ENCODE measurements at places on chromosomes 6 and 20. TPM values are rescaled to one million over a fixed set of nuclear protein-coding genes. Genes with fewer than 3 reads are reported as not detected.

The ZNF512B gene
- total RNA-seq, result 10.9 TPM

The DCDC2 gene
- total RNA-seq, result not detected

The BPIFB4 gene
- not detected for total RNA-seq

DNA sequence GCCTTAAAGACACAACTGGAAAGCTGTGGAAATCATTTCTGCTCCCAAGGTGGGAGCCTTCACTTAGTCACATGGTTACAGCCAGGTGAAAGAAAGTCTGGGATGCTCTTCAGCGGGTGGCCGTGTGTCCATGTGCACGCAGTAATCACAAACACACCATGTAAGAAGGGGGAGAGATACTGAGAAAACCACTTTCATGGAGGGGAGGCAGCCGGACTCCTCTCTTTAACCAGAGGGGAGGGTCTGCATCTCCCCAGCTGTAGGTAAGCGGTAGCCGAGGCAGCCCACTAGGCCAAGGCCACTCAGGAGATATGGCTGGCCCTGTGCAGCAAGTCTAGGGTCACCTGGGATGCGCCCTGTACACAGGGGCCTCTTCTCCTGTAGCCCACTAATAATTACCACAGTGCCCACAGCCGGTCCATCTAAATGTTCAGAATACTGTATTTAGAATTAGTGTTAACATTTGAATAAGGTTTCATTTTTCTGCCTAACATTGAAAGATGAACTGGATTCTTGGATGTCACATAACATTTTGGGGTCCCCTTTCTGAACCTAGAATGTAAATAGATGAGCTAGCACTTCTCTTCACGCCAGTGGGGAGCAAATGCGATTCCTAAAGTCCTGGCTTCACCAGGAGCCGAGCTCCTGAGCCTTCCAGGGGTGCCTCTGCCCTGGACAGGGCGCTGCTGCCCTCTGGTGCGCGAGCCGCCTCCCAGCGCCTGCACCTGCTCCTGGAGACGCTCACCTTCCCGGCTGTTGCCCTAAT lies 15.9 kb downstream of the GPR31 start:
- no peak for DNase-seq

- DNase-seq, result no peak
Observed at GRCh38 chr20:62285722-62286121, 17.1 kb upstream of the ADRM1 start.

DNA sequence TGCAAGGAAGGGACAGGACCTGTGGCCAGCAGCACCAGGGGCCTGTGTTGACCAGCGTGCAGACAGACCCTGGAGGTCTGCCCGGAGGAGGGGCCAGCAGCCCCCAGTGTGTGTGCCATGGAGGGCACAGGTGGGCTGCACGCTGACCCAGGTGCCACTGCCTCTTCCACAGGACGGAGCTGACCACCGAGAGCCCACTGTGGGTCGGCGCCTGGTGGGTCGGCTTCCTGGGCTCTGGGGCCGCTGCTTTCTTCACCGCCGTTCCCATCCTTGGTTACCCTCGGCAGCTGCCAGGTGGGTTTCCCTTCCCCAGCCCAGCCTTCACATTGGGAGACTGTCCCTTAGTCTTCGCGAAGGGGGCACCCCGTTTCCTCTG lies 17.9 kb downstream of the SLCO4A1 start:
- no peak for DNase-seq

GRCh38 chr6:100876251-100876650 lies 4.9 kb downstream of the ASCC3 start:
- no peak for DNase-seq
